ENCODE measurements at places on chromosomes 4 and X. TPM values are rescaled to one million over a fixed set of nuclear protein-coding genes. Genes with fewer than 3 reads are reported as not detected.

Gene HELT
- total RNA-seq = not detected

Gene NLGN3
- not detected for total RNA-seq

GRCh38 chr4:3384771-3385710 lies 56.7 kb upstream of the HGFAC start:
- DNase-seq = peak; percentile 35
- peak overlapping the region; percentile 60 for H3K4me3 ChIP-seq
- no peaks in the 10 kb centered on the region for H3K27me3 ChIP-seq
- H3K4me1 ChIP-seq = peaks cover 46% of the 10 kb centered on the region
- peak overlapping the region; percentile 51 for H3K27ac ChIP-seq
- no peaks in the 10 kb centered on the region for H3K36me3 ChIP-seq

Gene XK
- not detected for total RNA-seq

Gene SPIN2B
- total RNA-seq = 10.4 TPM

DNA sequence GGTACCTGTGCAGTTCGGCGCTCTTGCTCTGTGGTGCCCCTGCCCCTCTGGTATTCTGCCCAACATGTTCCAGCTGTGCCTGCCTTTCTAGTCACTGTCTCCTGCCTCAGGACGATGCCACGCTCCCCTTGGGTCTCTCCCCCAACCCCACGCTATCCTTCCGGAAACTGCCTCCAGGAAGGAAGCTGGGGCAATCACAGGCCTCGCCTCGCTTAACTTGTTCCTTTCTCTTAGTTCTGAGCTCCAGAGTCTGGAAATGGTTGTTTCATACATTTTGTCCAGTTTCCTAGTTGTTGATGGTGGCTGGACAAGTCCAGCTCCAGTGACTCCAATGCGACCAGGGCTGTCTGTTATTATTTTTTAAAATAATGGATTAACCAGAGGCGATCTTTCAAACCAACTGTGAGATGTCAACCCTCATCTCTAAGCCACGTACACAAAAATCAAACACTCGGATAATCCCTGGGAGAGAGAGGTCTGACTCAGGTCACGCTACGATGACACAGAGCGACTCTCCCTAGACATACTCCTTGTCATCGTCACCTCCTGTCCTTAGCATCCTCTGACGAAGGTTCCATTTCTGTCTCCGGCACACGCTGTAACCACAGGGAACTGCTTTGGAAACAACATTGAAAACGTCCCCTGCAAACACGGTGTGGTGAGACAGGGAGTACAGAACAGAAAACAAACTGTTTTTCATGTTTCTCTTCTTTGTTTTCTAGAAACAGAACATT lies 62.5 kb downstream of the ABLIM2 start:
- H3K4me1 ChIP-seq = no peaks in the 10 kb centered on the region
- no peak for DNase-seq
- H3K27me3 ChIP-seq = peaks cover under 1% of the 10 kb centered on the region
- H3K36me3 ChIP-seq = no peaks in the 10 kb centered on the region
- H3K4me3 ChIP-seq = no peak overlapping the region

Gene SPANXN1
- not detected for total RNA-seq

Gene TMEM144
- total RNA-seq = 10.5 TPM

DNA sequence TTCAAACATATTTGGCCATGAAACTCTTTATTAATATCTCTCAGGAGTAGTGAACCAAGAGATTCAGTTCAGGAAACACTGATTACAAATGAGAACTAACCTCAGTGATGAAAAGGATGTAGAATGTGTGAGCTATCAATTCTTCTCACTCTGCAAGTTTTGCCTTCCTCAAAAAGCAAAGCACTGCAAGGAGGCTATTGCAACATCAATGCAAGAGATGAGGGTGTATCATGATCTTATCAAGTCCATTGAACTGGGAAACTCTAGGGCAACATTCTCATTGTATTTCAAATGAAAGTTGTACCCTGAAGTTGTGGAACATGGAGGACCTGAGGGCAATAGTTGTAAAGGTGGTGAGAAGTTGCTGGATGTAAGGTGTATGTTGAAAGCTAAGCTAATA lies 56.4 kb upstream of the VEGFC start:
- no peak overlapping the region for H3K4me3 ChIP-seq
- no peak for DNase-seq
- no peak overlapping the region for H3K27ac ChIP-seq
- no peaks in the 10 kb centered on the region for H3K36me3 ChIP-seq
- H3K27me3 ChIP-seq = no peaks in the 10 kb centered on the region

Gene POF1B
- not detected for total RNA-seq

GRCh38 chrX:12319003-12319519 lies 180.8 kb downstream of the FRMPD4 start:
- no peak for DNase-seq
- no peaks in the 10 kb centered on the region for H3K4me1 ChIP-seq
- H3K36me3 ChIP-seq = no peaks in the 10 kb centered on the region
- H3K4me3 ChIP-seq = no peak overlapping the region
- H3K27me3 ChIP-seq = no peaks in the 10 kb centered on the region

DNA sequence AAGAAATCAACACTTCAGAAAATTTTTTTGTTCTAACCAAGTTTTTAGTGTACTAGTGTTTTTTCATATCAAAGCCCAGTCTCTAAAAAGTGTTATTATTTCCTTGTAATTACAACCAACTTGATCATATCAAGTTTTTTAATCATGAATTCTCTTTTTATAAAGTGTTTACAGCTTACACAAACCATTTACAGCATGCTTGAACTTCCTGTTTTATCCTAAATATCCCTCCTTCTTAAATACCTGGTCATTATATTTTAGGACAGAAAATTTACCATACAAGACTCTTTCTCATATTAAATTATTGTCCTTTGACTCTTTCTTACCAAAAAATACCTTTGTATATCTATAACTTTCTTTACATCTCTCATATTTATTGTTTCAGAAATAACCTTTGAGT lies 89.4 kb upstream of the NPY2R start:
- H3K4me1 ChIP-seq = no peaks in the 10 kb centered on the region
- H3K4me3 ChIP-seq = no peak overlapping the region
- no peaks in the 10 kb centered on the region for H3K27me3 ChIP-seq
- no peak for DNase-seq
- no peaks in the 10 kb centered on the region for H3K36me3 ChIP-seq

All from HepG2 (cell line).